ENCODE measurements at places on chromosomes 16 and 17. TPM values are rescaled to one million over a fixed set of nuclear protein-coding genes. Genes with fewer than 3 reads are reported as not detected.

The CFDP1 gene
- 38.0 TPM for total RNA-seq

DNA sequence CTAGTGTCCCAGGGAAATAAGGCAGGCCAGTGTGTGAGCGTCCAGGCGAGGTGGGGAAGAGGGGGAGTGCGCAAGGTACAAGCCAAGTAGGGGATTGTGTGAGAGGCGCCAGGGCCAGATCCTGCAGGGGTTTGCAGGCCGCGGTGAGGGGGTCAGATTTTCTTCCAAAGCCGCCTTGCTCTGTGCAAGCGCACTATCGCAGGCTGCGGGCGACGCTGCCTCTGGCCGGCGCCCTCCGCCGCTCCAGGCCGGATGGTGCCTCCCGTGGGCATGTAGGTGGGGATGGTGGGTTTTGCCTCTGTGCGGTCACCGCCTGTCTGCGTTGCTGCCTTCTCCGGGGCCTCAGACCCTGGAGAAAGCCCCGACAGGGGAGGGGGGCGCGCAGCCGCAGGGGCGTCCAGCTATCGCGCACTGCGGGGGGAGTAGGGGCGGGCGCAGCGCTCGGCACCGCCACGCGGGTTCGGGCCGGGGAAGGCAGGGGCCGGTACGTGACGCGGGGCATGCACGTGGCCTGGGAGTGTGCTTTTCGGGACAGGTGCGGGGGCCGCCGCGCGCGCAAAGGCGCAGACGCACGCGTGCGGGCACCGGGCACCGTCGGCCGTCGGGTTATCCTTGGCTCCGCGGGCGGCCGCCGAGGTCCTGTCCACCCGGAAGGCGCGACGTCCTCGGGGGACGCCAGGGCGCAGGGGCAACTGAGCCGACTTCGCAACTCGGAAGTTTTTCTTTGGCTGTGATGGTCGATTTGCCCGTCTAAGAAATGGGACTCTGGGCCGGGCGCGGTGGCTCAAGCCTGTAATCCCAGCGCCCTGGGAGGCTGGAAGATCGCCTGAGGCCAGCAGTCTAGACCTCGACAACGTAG is 1.1 kb upstream of the HAPSTR1 start:
- peak; percentile 13 for DNase-seq

- no peak for DNase-seq
Observed at GRCh38 chr16:3655396-3656159, 1.1 kb downstream of the DNASE1 start.

DNA sequence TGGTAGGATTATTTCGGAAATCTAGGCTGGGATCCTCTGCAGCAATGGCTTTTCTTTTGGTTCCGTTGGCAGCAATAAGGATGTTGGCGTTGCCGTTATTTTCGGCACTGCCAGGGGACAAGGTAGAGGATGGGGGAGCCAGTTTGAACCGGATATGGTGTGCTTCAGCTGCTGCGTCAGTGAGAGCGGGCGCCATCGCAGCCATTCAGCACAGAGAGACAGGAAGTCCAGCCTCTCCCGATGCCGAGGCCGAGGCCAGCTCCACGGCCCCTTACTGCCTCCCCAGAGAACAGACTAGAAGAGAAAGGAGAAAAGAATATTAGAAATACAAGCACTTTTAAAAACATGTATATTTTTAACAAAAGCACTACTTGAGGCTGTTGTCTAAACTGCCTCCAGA is 21.3 kb downstream of the KANSL1 start:
- DNase-seq = no peak

Measured in fibroblast of villous mesenchyme (primary cell).